Tibial artery (tissue), 4 donors: ENCODE measurements at places on chromosomes 2 and 18.

DNA sequence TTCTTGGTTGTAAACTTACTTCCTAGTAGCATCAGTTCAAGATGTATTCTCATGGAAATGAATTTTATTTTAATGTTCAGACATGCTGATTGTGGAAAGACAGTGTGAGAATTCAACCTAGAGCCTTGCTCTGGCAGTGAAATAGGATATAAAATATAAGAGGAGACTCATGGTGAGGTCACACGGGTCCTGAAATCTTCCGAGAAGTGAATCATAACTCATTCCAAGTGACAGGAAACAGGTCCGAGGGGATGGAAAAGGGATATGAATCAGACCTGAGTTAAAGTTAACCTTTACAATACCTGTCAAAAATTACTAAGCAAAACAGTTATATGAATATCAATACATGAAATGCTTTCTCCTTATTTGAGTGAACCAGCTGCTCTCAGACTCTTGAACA, 185.2 kb upstream of the LRRTM1 start:
- no peak for DNase-seq

- DNase-seq: no peak
These were observed 446.2 kb upstream of the FSHR start for GRCh38 chr2:49600524-49600923.

DNA sequence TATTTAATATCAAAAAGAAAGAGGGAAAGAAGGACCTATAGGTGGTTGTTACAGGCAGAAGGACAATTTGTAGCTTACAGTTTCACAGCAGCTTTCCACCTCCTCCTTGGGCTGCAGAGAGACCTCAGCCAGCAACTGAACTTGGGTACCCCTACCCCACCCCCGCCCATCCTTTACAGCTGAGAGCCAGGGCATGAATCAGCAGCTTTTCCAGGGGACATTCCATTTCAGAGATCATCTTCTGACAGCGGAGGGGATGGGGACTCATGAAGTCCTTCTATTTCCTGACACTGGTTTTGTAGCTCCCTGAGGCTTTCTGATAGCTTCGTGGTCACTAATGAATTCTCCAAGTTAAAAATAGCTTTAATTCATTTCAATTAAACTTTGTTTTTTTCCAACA, 96.4 kb downstream of the ITGB1BP1 start:
- DNase-seq: no peak

GRCh38 chr2:122100756-122101155, 345.3 kb downstream of the TSN start:
- DNase-seq: no peak

- DNase-seq: no peak
These were observed 308.6 kb downstream of the RNF144A start for GRCh38 chr2:7225848-7226247.

DNA sequence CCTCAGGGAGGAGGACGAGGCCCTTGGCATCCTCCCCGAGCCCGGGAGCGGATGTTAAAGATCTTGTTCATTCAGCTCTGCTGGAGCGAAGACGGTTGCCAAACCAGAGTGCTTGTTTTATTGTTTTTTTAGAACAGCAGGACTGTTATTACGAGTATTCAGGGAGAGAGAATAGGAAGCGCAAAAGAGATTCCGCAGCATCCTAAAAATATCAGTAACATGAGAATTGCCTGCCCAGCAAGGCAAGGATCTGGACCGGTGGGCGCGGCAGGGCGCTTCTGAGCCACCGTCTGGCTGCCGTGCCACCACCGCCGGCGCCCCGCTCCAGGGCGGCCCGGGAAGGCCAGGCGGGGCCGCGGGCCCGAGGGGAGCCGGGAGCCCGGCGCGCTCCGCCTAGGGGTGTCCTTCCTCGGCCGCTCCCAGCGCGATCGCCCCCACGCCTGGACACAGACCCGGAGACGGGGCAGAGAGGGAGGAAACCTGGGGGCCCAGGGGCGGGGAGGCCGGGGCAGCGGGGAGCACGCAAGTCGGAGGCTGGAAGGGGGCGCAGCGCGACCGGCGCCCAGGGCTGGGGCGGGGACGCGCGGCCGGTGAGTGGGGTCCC, 843 bp downstream of the CYS1 start:
- peak; percentile 39 for DNase-seq

GRCh38 chr18:76953156-76953555, 130.8 kb downstream of the ZNF236 start:
- no peak for DNase-seq

DNA sequence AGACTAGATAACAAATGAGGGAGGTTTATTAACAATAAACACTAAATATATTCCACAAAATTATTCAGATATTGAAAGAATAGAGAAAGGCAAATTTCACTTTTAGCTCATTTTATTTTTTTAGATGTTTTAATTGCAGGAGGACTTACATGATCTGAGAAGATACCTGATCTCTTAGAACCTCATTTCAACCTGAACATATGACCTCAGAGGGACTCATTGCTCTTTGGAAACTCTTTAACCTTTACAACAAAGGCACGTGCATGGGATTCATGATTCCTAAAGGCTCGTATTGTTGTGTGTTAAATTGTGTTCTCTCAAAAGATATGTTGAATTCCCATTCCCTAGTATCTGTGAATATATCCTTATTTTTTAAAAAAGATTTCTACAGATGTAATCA, 35.7 kb upstream of the ITGA4 start:
- DNase-seq: no peak

DNA sequence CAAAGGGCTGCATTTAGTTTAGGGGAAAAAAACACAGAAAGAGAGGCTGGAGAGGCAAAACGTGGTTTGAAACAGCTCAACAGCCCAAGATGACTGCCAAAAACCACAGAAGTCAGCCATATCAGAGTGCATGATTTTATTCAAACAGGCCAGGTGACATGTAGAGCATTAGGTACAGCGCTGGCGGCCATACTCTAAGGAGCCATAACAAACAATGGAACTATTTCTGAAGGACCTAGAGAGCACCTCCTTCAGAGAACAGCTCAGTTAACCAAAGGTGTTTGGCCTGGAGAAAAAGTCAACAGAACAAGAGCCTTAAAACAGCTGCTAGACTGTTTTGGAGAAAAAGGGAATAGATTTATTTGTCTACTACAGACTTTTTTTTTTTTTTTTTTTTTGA, 2.6 kb downstream of the THADA start:
- DNase-seq: no peak

- DNase-seq: no peak
These were observed 60.5 kb downstream of the DSEL start for GRCh38 chr18:67455890-67456501.

DNA sequence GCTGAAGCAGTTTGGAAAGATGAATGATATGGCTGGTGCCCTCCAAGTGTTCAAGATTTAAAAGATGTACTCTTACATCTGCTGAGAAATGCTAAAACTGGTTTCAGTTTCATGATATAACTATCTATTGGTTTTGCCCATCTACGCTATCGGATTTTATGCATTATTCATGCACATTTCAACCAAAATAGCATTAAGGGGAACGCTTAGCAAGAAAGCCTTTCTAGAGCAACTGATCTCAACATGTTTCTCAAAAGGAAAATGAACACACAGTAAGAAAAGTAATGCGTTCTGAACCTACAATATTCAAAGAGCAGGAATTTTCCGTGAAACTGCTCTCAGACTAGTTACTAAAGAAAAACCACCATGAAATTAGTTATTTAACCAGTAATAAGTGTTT, 93.9 kb downstream of the CABYR start:
- no peak for DNase-seq

GRCh38 chr18:68172842-68173549, 541.9 kb downstream of the TMX3 start:
- no peak for DNase-seq

DNA sequence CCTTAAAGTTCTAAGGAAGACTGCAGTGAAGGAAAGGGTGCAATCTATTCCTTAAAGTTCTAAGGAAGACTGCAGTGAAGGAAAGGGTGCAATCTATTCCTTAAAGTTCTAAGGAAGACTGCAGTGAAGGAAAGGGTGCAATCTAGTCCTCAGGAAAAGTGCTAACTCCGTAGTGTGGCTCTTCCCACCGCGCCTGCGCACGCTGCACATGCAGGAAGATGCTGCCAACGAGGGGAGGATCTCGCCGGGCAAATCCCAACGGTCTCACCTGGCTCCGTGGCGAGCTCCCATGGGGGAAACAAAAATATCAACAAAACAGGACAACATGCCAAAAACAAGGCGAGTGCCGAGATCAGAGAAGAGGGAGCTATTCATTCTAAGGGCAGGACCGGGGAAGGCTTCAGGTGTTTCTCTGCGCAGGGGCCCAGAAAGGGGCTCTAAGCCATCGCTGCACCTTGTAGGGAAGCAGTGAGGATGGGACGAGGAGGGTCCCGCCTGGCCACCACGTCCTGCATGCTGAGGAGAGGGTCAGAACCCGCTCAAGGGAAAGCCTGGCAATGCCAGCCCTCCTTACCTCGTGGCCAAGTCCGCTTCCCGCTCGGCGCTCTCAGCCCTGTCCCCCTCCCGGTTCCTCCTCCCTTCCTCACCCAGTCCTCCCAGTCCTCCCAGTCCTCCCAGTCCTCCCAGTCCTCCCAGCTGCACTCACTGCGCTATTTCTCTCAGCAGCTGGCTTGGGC, 24.5 kb downstream of the TIMM21 start:
- no peak for DNase-seq

DNA sequence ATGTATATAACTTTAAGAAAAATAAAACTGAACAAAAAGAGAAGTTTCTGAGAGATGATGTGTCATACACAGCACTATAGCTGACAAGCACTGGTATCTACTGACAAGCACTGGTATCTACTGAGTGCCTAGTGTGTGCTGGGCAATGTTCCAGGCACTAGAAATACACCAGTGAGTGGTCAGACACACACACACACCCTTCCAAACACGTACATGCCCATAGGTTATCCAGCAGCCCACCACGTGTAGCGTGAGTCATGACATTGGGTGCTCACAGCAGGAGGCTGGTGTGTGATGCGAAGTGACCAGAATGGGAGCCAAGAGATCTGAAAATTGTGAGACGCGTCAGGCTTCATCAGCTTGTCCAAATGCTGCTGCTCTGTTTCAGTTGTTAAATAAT, 12.2 kb upstream of the GNAL start:
- peak; percentile 39 for DNase-seq

- no peak for DNase-seq
These were observed 50.0 kb downstream of the TGIF1 start for GRCh38 chr18:3500016-3500415.

DNA sequence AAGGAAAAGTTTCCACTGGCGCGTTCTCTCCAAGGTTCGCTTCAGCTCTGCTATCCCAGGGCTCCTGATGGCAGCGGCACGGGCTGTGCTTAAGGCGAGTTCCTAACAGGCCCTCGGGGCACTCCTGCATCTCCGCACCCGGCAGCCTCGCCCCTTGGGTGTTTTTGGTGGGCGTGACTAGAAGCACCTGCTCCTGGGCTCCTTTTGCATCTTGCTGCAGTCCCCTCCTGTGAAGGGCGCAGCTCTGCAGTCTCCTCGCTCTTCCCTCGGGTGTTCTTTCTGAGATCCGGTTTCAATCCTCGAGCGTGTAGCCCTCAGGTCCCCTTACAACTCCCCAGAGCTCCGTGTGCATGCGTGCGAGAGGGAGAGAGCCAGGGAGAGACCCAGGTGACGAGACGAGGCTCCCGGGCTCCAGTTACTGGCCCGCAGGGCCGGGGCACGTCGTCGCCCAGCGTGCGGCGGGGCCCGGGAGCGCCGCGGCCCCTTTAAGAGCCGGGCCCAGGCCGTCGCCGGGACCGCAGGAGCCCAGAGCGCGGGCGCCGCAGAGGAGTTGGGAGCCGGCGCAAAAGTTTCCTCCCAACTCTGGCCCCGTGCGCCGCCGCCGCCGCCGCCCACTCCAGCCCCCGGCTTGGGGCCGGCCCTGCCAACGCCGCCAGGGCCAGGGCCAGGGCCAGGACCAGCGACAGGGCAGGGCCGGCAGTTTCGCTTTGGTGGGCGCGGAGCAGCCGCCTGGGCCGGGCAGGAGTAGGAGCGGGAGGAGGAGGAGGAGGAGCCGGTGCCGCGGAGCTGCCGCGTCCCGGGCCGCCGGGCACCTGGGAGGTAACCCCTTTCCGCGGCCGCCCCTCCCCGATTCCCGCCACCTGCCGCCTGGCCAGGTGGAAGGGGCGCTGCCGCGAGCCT, at the start of gene PARD3B:
Gene PARD3B (plus strand): TSS at position 515 of the 900 bp plus-strand sequence. CDS start 525 bp downstream, outside the sequence.
- DNase-seq: peak; percentile 75

DNA sequence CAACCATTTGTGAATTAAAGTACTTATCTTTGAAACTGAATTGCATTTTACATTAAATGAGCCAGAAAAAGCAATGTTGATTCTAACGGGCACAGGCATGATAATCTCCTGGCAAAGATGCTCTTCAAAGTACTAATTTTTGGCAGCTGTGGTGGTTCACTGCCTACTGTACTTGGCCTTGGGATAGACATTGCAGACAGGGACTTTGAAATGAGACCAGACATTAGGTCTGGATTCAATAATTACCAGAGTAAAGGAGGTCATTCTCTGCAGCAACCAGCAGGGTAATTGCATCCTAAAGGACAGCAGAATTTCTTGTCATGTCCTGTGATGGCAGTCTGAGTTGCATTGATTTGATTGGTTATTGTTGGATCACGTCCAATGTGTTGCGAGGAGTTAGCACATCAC, 986.5 kb downstream of the TDRD15 start:
- DNase-seq: no peak

- no peak for DNase-seq
These were observed 31.8 kb upstream of the TMEM131 start for GRCh38 chr2:98027538-98027937.

DNA sequence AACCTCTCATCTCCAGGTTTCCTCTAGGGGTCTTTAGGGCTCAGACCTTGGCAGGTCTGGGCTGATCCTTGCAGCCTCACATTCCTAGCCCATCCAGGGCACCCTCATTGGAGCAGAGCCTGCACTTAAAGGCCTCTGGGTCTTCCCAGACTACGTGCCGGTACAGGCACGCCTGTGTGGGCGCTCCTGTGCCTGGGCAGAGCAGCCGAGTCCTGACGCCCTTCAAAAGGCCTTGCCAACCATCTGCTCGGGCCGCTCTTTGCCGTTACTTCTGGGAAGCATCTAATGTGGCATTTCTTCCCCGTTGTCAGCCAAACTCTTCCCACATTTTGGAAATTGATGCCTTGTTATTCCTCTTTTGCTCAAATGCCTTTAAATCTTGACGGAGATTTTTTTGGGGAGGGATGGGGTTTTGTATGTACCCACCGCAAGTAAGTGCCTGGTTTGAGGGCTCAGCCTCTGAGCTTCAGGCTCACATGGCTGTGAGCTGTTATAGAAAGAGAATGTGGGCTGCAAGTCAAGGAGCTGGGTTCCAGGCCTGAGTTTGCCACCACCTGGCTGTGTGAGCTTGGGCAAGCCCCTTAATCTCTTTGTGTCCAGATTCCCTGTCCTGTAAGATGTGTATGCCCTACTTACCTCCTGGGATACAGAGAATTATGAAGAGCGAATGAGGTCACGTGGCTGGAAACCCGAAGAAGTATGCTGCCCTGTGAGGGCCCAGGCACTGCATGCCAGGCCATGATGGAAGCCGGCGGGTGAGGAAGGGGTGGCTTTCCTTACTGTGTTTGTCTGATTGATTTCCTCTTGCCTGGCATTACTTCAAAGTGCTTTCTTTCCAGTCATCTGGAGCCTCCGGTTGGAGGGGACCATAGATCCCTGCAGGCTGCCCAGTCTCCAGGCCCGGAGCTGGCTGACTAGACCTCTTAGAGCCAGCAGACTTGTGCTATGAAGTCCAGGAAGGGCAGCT, 20.6 kb downstream of the EHD3 start:
- DNase-seq: no peak

GRCh38 chr2:153101187-153101586, 377.4 kb downstream of the RPRM start:
- DNase-seq: no peak
